ENCODE measurements at places on chromosomes 13 and 19.
A peak's percentile ranks its signal among the peaks of the same experiment; 100 is the strongest.

DNA sequence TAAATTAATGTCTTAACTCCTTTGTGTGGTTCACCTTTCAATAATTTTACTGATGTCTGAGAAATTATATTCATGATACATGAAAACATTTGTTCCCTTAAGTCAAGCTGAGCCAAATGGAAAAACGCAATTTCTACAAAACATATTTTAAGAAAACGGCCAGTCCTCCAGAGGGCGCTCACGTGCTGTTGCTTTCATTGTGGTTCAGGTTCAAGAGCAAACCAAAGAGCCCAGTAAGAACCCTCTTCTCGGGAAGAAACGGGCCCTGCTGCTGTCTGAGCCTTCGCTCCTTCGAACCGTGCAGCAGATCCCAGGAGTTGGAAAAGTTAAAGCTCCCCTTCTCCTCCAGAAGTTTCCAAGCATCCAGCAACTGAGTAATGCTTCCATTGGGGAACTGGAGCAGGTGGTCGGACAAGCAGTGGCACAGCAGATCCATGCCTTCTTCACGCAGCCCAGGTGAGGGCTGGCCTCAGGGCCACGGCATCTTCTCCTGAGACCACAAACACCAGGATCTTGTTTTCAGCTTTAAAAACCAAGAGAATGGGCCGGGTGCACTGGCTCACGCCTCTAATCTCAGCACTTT lies 4.3 kb downstream of the FAAP24 start:
- DNase-seq: peak; percentile 58

- DNase-seq: no peak
Observed at GRCh38 chr13:48159401-48159800, 64.5 kb upstream of the MED4 start.

GRCh38 chr13:110353339-110353977 lies 46.4 kb downstream of the COL4A2 start:
- DNase-seq: no peak

DNA sequence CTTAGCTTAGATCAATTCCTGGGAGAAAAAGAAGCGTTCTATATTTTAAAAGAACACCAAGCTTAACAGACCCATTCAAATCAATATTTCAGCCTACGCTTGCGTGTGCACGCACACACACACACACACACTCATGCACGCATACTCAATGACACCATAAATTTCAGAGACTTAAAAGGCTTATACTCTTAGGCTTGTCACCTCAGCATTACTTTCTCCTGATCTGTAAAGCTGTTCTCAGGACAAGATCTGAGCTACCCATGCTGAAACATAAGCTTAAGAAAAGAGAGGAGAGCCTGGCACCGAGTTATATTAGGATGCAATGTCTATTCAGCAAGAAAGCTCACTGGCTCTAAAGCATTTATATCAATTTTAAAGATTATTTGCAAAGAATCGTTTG lies 368.5 kb downstream of the FGF14 start:
- DNase-seq: no peak

DNA sequence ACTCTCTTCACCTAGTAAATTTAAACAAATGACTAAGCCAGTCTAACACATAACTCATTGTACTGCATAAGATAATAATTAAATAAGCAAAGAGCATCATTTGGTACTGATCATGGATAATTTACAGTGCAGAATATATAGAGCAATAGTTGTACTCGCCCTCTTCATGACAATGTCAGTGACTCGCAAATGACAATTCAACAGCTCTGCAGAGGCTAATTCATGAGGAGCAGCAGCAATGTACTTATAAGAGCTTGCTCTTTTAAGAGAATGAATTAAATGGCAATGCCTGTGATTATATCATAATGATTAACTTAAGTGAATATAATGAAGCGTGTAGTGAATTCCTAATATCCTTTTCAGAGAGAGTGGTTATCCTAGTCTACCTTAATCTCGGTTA lies 284.5 kb upstream of the PCDH20 start:
- DNase-seq: no peak

- peak; percentile 66 for DNase-seq
Observed at GRCh38 chr19:21482863-21483276, 22.5 kb upstream of the ZNF429 start.

GRCh38 chr13:113744197-113745000 lies 14.6 kb upstream of the TMEM255B start:
- no peak for DNase-seq

DNA sequence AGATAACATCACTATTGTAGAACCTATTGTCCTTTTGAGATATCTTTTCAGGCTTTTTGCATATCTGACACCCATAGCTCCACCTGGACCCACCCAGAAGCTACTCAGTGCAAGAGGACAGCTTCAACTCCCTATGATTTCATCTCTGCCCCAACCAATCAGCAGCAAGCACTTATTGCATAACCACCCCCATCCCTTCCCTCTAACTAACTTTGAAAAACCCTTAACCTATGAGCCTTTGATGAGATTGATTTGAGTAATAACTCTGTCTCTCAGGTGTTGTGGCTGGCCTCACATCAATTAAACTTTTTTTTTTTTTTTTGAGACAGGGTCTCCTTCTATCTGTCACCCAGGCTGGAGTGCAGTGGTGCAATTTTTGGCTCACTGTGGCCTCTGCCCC lies 13.4 kb upstream of the MTRF1 start:
- DNase-seq: no peak

GRCh38 chr13:69980799-69981198 lies 126.8 kb upstream of the ATXN8OS start:
- DNase-seq: no peak

- no peak for DNase-seq
Observed at GRCh38 chr13:35549481-35549880, 73.0 kb upstream of the MAB21L1 start.

GRCh38 chr13:50529154-50529882 lies 314.2 kb downstream of the DLEU7 start:
- no peak for DNase-seq

- DNase-seq: no peak
Observed at GRCh38 chr19:6587093-6587820, 3.7 kb downstream of the CD70 start.

DNA sequence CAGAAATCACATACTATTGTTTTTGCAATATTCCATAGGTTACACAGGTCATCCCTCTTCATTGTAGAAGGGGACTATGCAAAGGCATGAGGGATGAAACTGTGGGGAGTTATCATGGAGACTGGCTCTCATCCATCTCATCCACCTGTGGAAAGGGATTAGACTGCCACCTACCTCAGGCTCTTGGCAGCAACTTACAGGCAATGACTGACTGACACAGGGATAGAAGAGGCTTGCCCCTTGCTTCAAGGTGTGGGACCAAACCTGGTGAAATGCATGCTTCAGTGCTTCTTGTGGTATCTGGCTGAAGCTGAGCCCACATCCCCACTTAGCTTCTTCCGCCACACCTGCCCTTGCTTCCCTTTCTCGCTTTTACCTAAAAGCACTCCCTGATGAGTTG lies 341.3 kb downstream of the GPC5 start:
- no peak for DNase-seq

- DNase-seq: no peak
Observed at GRCh38 chr13:98313922-98314292, 136.8 kb upstream of the RNF113B start.

- DNase-seq: no peak
Observed at GRCh38 chr13:44136696-44137268, 236.8 kb upstream of the SERP2 start.

All from CD4-positive, alpha-beta memory T cell (primary cell).